ENCODE measurements at places on chromosomes 7 and 10.
A peak's percentile ranks its signal among the peaks of the same experiment; 100 is the strongest.

- DNase-seq: no peak
Measured at GRCh38 chr10:13885238-13885990, 298.6 kb downstream of the PRPF18 start.

GRCh38 chr10:112763916-112764520 lies 186.0 kb upstream of the TCF7L2 start:
- peak; percentile 82 for DNase-seq

DNA sequence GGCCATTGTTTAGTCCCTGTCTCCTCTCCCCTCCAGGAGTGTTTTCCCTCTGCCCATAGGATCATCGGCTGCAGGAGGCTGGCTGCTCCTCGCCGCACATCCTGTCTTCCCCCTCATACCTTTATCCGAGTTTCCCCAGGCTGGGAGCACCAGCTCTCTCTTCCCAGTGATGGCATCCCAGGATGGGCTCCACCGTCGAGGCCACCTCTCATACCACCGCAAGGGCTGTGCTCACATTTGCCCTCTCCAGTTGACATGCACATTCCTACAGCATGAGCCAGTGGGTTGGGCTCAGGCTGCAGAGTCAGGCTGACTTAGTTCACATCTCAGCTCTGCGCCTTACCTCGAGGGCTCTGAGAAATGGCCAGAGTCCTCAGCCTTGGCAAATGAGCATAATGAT lies 12.1 kb downstream of the HKDC1 start:
- DNase-seq: peak; percentile 88

DNA sequence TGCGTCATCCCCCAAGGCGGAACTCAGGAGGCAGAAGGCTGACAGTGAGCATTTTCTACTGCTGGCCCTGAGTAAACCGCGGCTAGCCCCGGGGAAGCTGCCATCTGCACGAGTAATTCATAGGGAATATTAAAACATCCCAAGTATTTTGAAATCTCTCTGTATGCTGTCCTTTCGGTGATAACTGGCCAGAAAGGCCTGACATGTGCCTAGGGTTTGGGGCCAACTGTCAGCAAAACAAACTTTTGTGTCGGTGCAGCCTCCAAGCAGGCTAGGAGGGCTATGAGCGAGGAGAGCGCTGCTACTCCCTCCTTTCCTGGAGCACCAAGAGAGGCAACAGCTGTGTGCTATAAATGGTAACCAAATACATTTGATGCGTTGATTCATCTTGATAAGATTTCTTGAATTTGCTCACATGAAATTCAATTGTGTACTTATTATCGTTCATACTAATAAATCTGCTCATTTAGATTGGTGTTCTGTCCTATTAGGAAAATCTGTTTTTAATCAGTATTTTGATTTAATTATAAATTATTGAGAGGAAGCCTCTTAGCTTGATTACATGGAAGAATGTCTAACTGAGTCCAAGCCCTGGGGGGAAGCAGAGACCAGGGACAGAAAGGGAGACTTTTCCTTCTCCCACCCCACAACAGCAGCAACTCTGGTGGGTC lies 124.4 kb upstream of the NPS start:
- no peak for DNase-seq

DNA sequence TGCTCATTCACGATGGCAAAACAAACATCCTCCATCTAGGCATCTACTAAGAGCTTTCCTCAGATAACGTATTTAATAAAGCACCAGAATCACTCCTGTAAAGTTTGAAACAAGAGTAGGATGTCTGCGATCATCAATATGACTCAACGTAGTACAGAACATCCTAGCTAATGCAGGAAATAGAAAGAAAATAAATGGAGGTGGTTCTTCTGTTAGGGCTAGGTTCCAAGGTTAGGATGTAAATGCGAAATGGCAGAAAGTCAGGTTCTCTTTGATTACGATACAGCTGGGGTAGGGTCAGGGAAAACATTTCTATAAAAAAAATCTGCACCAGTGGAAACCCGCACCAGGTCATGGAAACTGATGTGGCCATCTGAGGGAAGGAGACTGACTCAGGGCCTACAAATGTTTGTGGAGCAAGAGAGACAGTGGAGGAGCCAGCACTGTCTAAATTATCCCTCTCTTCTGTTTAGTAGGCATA lies 29.1 kb downstream of the CCDC6 start:
- DNase-seq: peak; percentile 86

DNA sequence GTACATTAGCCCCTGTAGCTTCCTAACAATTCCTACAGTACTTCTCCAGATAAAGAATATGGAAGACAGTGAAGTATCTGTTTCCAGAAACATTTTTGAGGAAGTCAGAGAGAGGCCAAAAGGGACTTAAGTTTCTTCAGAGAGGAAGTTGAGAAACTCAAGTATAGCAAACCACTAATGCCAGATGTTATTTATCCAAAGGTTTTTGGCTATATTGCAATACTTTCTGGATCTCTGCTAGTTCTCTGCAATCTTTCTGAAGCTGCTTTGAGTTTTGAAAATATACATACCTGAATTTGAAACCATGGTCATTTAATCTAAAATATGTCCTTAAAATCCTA lies 64.7 kb downstream of the BICC1 start:
- DNase-seq: peak; percentile 73

DNA sequence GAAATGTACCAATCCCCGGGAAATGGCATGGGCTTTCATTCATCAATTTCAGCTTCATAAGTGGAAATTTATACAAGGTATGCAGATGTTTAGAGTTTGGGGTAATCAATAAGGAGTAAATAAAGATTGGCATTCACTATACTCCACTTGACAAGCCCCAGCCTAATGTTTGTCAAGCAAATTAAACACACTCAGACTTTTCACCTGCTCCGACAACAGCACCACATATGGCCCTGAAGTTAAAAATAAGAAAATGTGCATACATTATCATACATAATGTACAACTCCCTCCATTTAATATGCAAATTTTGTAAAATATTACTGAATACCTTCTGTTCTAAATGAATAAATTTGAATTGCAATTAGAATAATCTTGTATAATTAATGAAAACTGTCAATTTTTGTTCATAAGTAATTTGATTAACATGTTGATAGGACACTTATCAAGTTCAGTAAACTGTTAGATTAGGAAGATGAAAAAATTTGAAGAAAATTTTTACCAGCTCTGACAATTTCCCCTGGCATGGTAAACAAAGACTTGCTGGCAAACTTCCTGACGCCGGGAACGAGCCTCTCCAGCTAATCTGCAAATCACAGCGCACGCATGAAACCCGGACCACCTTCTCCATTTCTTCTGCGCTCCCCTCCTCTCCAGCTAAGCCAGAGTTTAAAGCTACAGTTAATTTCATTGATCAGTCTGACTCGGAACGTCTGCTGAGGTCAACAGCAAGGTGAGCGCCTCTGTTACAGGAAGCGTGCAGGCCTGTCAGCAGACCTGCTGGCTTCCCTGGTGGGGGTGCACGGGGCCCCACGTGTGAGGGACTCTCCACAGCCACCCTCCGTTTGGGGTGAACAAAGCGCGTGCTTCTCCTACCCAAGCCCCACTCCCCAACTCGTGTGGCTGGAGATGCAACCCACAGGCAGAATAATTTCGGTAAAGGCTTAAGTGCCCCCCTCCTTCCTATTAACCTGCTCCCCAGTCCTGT lies 70.7 kb downstream of the EBF3 start:
- DNase-seq: no peak

- DNase-seq: no peak
Measured at GRCh38 chr10:17240616-17241015, 12.6 kb downstream of the VIM start.

- DNase-seq: no peak
Measured at GRCh38 chr10:17730667-17731066, 21.3 kb upstream of the TMEM236 start.

DNA sequence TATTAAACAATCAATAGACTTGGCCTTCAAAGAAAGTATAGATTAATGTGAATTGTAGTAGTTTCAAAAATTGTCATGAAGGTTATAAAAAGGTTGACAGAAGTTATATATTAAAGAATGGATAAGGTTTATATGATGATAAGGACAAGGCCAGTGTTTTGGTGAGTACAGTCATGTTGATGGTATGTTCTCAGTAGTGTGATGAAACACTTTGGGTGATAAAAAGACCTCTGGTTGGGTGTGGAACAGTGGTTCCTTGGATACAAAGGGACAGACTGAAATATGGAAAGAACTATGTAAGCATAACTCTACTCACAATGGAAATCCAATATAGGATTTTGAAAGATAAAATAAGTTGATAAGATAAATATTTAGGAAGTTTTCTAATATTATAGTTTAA lies 866.3 kb downstream of the ANKRD7 start:
- no peak for DNase-seq

- DNase-seq: no peak
Measured at GRCh38 chr7:96669812-96670211, 39.8 kb downstream of the SEM1 start.

DNA sequence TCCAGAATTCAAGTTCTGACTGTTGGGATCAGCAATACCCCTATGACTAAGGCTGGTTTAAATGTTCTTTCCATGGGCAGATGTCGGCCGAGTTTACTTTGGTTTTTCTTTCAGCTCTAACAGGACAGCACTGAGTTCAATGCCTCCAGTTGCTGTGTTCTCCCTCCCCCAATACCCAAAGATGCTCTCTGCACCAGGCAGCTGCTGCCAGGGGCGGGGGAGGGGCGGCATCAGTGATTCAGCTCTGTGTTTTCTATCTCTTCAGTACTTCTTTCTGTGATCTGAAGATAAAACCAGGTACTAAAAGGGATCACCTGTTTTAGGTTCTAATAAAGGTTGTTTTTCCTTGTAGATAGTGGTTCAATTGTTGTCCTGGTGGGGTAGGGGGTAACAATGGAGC lies 576.7 kb upstream of the POT1 start:
- DNase-seq: no peak

GRCh38 chr10:28530751-28531150 lies 2.2 kb upstream of the WAC start:
- no peak for DNase-seq

DNA sequence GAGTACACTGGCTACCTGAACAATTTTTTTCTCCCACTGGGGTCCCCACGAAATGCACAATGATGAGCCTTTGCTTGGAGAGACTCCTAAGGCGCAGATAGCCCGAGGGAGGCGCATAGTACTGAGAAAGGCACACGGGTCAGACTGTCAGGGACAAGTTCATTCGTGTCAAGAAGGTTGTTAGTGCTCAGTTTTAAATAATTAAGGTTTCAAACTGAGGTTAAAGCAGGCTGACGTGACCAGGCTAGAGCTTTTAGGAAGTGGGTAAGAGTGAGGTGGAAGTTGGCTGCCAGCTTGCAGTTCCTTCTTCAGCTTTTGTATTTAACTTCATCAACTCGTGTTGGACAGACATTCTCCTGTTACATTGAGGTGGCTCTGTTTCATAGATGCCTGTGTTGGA lies 31.6 kb downstream of the RBM33 start:
- DNase-seq: no peak

- no peak for DNase-seq
Measured at GRCh38 chr10:14291296-14291695, 39.4 kb downstream of the FRMD4A start.

DNA sequence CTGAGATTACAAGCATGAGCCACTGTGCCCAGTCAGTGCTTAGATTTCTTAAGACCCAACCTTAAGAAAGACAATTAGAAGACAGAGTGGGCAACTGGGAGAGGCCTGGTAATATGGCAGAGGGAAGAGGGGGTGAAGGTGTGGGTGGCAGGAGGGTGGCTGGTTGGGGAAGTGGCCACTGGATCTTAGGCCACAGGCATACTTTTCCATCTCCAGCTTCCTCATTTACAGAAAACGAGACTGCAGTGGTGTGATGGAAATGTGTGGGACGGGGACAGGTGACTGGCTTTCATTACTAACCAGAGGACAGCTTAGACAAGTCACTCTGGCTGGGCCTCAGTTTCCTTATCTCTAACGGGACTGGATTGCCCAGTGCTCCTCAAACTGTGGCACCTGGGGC lies 1.0 kb upstream of the FFAR4 start:
- DNase-seq: no peak

DNA sequence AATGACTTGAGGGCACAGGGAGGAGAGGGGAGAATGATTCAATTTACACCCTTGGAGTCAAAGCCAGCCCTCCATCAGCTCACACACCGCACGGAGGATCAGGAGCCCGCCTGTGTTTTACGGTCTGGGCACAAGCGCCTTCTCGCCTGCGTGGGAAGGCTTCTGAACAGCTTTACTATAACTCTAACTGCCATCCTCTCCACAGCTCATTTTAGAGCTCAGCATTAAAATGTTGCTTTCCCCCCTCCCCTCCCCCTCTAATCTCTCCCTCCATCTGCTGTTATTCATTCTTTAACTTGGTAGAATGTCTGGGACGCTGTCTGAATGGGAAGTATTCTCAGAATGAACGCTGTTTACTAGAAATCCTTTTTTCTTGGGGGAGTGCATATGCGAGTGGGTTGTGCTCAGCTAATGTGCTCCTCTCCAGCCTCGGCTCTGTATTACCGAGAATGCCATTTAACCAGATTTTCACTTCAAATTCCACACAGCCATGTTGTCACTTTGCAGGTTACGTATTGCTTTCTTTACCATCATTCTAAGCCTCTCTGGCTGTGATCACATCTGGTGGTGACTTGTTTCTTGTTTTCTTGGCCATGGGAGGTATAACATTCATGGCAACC lies 140.1 kb downstream of the GFRA1 start:
- no peak for DNase-seq

- DNase-seq: no peak
Measured at GRCh38 chr7:143458681-143459080, 15.4 kb downstream of the TAS2R60 start.

- no peak for DNase-seq
Measured at GRCh38 chr7:55110993-55111361, 92.2 kb downstream of the EGFR start.

- DNase-seq: no peak
Measured at GRCh38 chr10:78898341-78899097, 170.2 kb upstream of the ZMIZ1 start.

GRCh38 chr10:8065651-8066050 lies 11.2 kb downstream of the GATA3 start:
- DNase-seq: no peak

DNA sequence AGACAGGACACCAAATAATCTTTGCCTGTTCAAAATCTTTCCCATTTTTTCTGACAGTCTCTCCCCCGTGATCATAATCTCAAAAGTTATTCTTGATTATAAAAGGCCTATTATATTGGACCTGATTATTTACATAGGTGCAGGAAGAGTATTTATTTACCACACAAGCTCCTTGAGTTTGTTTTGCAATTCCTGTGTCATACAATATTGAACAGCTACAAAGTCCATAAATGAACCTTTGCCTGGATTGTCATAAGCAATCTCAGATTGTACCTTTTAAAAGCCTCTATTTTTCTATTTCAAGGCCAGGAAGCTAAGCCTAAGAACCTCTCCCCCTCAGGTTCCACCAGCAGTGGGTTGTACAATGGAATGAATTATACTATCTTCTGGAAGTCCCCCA lies 183.9 kb upstream of the MEOX2 start:
- DNase-seq: no peak

DNA sequence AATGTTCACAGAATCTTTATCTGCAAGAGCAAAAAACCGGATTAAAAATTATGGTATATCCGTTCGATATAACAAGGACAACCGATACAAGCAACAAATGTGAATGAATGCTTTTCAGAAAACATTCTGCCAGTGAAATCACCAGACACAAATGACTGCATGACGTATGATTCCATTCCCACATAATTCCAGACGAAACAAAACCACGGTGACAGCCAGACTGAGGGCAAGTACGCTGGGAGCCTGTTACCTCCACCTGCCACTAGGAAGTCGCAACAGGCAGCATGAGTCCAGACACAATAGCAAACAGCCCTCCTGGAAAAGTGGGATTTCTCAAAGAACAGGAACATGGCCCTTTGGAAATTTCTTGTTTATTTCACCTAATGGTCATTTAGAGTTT lies 41.7 kb downstream of the MAD1L1 start:
- DNase-seq: no peak

- no peak for DNase-seq
Measured at GRCh38 chr7:152663931-152664330, 12.0 kb downstream of the XRCC2 start.

GRCh38 chr7:101287032-101287431 lies 34.6 kb downstream of the IFT22 start:
- no peak for DNase-seq

All from HCEC 1CT (cell line).